Activated CD4-positive, alpha-beta T cell treated with anti-CD3 and anti-CD28 coated beads for 4 hours (primary cell): ENCODE measurements at places on chromosomes 2 and 18.

DNA sequence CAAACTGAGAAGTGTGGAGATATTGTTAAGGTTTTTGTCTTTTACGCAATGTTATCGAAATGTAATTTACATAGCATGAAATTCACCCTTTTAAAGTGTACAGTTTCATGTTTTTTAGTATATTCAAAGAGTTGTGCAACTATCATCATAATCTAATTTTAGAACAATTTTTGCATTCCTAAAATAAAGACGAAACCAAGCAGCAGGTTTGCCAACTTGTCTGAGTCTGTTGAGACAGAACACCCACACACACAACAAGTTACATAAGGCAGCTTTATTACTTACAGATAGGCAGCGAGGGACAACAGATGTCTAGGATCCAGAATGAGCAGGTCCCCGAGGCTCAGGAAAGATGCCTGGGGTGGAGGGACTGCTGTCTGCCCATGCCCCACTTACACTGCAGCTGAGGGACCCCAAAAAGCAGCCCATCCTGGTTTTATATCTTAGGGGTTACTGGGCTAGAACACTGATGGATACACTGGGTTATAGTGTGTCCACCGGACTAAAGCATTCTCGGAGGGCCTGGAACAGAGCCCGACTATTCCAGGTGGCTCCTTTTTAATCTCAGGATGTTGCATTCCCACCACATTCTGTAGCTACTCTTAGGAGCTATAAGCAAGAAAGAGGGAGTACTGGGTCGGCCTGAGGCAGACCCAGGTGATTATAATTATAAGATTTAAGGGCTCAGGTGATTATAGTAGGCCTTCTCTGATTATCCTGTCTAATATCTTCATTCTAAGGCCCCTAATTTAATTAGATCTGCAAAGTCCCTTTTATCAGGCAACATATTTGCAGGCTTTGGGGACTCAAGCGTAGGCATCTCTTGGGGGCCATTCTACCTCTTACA is 150.2 kb upstream of the DOK6 start:
- DNase-seq: no peak

- no peak for DNase-seq
Measured at GRCh38 chr2:239212121-239212928, 188.5 kb downstream of the HDAC4 start.

GRCh38 chr2:171004363-171004762 is 75.3 kb downstream of the GORASP2 start:
- no peak for DNase-seq

DNA sequence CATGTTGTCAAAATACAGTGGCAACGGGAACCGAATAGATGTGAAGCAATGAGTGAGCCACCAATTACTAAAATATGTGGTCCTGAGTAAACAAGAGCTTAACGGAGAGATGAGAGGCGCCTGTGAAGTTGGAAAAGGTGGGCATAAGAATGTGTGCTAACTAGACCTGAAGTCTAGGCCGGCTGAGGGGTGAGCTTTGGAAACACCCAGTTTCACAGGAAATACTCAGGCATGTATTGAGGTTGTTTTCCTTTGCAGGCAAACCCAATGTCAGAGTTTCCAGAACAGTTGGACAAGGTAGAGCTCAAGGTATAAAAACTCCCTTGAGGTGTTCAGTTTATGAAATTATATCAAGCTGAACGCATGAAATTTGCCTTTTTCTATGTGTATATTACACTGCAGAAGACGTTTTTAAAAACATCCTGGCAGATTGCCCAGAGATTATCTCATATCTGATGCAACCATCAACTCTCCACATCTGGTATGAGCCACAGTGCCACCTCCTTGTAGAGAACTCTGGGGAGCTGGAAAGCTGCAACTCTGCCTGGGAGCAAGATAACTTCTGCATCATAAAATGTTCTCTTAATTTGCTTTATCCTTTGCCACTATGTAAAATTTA is 3.9 kb upstream of the WDSUB1 start:
- DNase-seq: peak; percentile 2

GRCh38 chr2:178479275-178479616 is 846 bp upstream of the FKBP7 start:
- DNase-seq: no peak

- DNase-seq: no peak
Measured at GRCh38 chr2:188349019-188349418, 57.3 kb downstream of the GULP1 start.

DNA sequence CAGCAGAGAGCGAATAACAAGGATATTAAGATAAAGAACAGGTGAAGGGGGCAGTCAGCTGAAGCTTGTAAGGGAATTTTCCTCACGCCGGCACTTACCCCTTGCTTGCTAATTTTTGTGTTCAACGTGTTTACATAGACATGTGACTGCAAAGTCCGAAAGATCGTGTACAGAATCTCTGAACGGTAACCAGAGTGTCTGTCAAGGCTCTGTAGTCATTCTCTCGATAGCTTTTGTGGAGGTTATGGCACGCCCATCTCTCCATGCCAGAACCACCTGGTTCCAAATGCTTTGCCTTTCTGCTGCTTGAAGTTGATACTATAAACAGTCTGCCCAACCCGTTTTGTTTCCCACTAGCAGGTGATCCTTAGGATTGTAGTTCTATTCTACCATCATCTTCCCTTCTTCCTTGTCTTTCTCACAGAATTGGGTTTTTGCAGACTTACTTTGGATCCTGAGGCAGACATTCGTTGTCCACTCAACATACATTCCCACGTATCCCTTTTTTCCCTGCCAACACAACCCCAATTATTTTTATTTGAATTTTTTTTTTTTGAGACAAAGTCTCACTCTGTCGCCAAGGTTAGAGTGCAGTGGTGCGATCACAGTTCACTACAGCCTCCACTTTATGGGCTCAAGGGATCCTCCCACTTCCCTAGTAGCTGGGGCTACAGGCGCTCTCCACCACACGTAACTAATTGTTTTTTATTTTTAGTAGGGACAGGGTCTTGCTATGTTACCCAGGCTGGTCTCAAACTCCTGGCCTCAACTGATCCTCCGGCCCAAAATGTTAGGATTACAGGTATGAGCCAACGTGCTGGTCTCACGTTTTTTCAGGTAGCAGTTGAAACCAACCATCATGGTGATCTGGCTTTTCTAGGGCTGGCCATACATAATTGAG is 1.3 kb upstream of the USP34 start:
- peak; percentile 16 for DNase-seq

- DNase-seq: peak; percentile 58
Measured at GRCh38 chr2:54903736-54904554, 146.3 kb downstream of the RTN4 start.

- DNase-seq: no peak
Measured at GRCh38 chr2:171267855-171268629, 107.3 kb upstream of the TLK1 start.

GRCh38 chr2:212919238-212919637 is 232.2 kb downstream of the IKZF2 start:
- no peak for DNase-seq

DNA sequence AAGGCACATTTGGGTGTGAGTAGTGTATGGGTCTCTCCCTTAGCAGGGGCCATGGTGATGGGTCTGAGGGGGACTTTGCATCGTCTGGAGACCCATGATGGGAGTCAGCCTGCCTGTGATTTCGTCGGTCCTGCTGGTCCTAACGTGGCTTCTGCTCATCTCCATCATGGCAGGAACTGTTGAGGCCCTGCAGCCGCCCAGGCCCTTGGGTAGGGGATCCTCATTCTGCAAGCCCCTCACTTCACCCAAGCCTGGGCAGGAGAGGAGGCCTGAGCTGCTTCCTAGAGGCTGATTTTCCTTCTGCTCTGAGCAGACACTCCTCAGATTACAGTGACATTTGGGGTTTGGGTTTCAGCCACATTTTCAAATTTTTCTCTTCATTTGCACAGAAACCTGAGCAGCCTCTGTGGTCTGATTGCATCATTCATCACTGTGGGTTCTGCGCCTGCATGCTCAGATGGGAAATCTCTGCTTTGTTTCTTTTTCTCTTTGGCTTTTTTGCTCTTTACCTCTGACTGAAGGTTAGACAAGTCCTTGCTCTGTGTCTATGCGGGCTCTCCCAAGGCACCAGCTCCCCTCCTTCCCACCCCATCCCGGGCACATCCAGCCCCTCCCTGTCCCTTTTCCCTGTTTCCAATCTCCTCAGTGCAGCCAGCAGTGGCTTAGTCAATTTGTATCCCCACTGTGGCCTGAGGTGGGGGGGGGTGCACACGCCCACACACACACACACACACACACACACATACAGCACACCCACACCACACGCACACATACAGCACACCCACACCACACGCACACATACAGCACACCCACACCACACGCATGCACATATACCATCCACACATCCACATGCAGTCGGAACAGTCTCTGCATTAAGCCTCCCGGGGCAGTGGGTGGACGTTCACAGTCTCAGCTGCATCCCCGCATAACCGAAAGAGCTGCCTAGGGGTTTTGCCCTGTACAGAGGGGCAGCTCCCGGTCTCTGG is 305.4 kb upstream of the HS6ST1 start:
- no peak for DNase-seq

- DNase-seq: no peak
Measured at GRCh38 chr18:64810354-64810753, 661.5 kb upstream of the LINC00305 start.

GRCh38 chr2:172430678-172431077 is 3.3 kb downstream of the ITGA6 start:
- DNase-seq: no peak

DNA sequence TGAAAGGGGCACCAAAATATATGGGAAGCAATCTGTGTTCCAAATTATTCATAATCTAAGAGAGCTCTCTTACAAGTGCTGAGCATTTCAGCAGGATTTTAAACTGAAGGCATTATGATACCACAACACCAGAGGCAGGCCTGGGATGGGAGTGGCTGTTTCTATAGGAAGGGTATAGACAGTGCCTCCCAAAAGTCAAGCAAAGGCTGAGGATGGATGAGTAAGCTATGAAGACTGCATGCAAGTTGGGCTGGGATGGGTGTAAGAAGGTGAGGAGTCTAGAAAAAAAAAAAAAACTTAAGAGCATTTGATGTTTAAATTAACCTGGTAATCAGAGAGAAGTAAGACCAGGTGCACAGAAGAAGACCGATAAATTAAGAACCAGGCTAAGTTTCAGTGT is 132.5 kb downstream of the OSR1 start:
- DNase-seq: no peak

DNA sequence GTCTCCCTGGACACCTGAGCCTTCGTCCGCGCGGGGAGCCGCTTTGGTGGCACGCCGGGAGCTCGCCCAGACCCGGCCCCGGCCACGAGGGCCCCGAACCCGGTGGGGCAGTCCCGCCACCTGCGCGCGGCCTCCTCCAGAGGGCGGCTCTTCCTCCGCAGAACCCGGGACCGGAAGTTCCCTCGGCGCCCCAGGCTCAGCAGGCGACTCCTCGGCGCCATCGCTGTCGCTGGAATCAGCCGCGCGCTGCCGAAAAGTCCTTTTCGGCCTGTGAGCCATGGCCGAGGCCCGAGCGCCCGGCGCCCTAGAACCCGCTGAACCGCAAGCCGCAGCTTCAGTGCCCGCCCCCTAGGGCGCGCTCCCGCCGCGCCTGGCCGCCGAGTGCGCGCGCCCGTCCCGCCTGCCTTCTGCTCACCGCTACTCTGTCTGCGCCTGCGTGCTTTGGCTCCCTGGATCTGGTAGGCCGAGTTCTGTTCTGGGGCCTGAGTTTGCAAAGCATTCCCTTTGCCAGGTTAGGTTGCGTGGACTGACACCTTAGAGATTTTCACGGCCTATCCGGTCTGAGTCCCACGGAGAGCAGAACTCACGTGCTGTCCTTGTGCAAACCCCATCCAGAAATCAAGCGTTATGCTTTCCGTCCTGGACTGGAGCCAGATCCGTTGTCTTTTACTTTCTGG is at the start of gene GCFC2:
GCFC2 (minus strand) TSS at position 339 of the 677 bp plus-strand sequence; CDS start at position 279, 60 bp downstream.
- DNase-seq: peak; percentile 83

DNA sequence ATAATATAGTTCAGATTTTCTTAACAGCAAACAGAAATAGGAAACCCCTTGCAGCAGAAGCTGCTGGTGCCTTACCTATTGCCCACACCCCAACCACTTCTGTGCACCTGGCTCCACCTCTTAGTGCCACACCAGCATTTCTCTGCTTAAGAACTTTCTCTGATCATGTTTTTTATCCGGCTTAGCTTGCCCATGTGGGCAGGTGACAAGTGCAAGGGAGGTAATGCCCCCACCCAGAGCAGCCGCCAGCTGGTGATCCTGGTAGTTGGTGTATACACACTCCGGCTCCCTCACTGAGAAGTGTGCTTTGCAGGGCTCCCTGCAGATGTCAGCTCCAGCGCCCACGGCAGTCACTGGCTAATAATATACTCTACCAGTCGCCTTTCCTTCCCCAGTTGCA is 126.3 kb downstream of the ALPK2 start:
- no peak for DNase-seq

DNA sequence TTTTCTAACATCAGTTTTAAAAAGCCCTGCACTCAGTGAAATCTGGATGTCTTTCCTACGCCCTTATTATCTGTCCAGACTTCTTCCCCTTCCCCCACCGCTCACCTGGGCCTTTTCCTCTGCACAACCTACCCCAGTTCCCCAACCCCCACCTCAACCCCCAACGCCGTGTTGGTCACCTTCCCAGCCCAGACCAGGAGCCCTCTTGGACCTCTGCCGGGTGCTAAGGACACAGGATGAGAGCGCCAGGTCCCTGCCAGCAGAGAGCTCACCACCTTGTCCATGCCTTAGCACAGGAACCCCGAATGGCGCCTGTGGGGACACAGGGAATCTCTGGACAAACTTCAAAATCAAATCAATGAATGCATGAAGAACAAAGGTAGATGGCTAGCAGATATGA is 966 bp upstream of the RBM43 start:
- DNase-seq: no peak

- DNase-seq: no peak
Measured at GRCh38 chr2:165876712-165877111, 76.9 kb downstream of the TTC21B start.

DNA sequence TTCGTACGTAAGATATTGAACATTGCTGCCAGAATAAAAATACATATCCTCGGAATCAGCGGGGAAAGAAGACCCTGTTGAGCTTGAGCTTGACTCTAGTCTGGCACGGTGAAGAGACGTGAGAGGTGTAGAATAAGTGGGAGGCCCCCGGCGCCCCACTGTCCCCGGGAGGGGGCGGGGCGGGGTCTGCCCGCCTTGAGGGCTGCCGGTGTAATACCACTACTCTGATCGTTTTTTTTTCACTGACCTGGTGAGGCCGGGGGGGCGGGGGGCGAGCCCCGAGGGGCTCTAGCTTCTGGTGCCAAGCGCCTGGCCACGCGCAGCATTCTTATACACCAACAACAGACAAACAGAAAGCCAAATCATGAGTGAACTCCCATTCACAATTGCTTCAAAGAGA is 324.0 kb upstream of the REG3G start:
- DNase-seq: no peak

DNA sequence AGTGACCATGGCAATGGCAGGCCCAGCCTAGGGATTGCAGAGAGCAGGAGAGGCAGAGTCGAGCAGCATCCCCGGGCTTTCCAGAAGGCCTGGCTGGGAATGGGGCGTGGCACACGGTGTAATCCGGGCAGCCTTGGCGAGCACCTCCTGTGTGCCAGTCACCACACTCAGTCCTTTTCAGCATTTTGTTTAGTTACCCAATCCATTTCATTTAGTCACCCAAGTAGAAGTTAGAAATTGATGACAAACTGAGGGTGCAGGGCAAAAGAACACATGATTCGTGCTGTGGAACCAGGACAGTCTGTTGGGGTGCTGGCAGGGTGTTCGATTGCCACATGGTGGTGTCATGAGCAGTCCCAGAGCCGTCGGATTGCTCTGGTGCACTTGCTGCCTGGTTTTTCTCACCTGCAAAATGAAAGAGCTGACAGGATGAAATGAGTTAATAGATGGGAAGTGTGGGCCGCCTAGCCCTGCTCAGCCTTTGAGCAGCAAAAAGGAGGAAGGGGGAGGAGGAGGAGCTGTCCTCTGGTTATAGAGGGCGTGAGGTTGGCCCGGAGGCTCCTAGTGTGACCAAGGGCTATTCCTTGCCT is 299.4 kb downstream of the AGAP1 start:
- no peak for DNase-seq
